ENCODE measurements at places on chromosomes 5 and 9.

- no peak for DNase-seq
These were observed 13.4 kb downstream of the CEP72 start for GRCh38 chr5:625516-625915.

DNA sequence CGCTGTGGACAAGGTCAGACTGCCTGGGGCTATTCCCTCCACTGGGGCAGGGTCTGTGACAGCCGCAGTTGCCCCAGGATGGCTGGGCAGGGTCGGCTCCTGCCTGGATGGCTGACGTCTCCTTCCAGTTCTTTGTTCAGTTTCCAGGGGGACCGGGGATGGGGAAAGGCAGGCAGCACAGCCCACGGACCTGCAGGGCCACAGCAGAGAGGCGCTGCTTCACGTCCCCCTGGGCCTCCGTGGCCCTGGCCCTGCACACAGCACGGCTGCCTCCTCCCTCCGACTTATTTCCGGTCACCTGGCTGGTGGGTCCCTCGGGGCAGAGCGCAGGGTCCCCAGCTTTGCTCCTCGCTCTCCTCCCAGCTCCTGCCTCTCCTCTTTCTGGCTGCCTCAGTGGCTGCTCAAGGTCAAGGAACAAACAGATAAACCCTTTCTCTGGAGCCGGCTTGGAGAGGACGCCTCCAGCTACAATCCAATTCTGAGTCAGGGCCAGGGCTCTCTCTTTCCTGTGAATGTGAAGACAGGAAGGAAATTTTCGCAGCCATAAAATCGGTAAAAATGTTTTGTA, 169.7 kb downstream of the C9orf50 start:
- no peak for DNase-seq

- no peak for DNase-seq
These were observed 31.2 kb downstream of the RFK start for GRCh38 chr9:76363032-76363395.

DNA sequence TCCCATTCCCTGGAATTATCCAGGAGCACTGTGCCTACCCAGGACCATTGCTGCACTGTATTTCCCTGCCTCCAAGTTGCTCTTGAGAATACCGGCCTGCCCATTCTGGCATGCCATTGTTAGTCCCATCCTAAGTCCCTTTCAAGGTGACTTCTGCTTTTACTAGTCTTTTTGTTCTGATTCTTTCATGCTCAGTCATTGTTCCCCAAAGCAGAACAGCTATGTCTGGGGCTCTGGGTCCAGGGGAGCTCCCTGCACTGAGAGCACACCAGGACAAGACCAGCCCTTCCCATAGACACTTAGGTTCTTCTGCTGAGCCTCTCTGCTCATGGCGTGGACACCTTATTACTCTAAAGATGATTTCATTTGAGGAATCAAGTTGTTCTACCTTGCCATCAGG, 388.9 kb upstream of the KLF4 start:
- DNase-seq, result no peak

GRCh38 chr5:39519566-39520231, 94.9 kb upstream of the DAB2 start:
- DNase-seq, result no peak

DNA sequence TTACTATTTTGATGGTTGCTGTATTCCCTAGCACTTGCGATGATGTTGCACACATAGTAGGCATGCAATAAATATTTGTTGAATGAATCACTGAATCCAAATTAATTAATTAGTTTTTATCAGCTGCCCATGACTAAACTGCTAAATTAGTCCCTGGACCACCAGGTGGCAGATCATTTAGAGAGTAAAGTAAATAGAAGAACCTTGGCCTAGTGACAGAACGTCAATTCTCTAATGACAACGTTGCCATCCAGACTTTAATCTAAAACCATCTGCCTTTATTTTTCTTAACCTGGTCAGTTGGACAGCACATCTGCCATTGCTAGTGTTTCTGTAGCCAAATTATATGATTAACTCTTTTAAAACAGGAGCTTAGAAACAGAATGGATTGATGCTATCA, 457.5 kb downstream of the KIF4B start:
- DNase-seq, result no peak

GRCh38 chr5:10637944-10638343, 74.1 kb downstream of the ANKRD33B start:
- DNase-seq, result no peak

DNA sequence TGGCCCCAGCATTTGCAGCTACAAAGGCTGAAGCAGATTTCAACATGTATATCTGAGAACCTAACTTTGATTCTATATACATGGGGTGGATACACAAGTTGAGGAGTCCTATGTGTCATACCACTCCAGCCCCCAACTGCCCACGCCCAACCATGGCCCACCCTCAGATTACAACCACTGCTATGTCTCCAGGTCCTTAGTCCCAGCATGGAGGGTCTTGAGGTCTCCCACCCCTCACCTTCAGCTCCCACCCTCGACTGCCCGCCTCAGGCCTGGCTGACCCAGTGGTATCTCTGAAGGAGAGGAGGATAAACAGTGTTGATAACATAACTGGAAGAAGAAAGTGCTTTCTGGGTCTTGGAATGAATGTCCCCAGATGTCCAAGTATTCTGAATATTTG, 8.2 kb downstream of the SOWAHA start:
- no peak for DNase-seq

- DNase-seq, result no peak
These were observed 15.3 kb downstream of the PROP1 start for GRCh38 chr5:177980743-177981151.

- DNase-seq, result peak; percentile 70
These were observed at the start of gene GFRA3 for GRCh38 chr5:138274189-138274853. Gene GFRA3, minus strand, starts transcription at chr5:138274621. Its CDS starts 197 bp downstream, at chr5:138274424.

DNA sequence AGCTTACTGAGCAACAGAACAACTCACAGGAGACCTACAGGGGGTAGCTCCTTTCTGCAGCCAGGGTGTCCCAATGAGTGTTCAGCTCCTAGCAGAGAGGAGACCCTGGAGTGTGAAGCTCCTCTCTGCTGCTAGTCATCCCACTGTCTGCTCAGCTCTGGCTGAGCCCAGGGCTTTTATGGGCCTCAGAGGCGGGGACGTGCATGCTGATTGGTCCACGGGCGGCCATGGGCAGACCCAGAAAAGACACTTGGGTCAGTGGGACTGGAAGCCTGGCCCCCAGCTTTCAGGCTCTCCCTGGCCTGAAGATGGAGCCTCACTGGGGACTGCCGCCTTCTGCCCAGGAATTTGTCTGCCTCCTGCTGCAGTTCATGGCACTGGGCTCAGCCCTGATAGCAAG, 40.6 kb downstream of the TSPAN17 start:
- no peak for DNase-seq

- DNase-seq, result peak; percentile 21
These were observed 1.1 kb downstream of the CNOT6 start for GRCh38 chr5:180495292-180495691.

DNA sequence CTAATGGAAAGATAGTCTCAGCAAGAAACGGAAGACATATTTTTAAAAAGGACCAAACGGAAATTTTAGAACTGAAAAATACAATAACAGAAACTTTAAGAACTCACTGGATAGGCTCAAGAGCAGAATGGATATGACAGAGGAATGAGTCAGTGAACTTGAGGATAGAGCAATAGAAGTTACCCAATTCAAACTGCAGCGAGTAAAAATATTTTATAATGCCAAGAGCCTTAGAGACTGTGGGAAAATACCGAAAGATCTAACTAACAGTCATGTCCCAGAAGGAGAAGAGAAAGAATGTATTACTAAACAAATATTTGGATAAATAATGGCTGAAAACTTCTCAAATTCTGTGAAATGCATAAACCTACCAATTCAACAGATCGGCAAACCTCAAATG, 40.8 kb downstream of the ADAMTS2 start:
- DNase-seq, result no peak

- DNase-seq, result no peak
These were observed 5.4 kb upstream of the MYOT start for GRCh38 chr5:137862251-137862650.

GRCh38 chr5:128305341-128305740, 221.8 kb downstream of the SLC12A2 start:
- DNase-seq, result no peak

- no peak for DNase-seq
These were observed 42.0 kb upstream of the GARNL3 start for GRCh38 chr9:127222388-127223095.

GRCh38 chr9:20043461-20043860, 254.6 kb upstream of the SLC24A2 start:
- no peak for DNase-seq

- DNase-seq, result no peak
These were observed 35.1 kb upstream of the EXOC3 start for GRCh38 chr5:407801-408268.

DNA sequence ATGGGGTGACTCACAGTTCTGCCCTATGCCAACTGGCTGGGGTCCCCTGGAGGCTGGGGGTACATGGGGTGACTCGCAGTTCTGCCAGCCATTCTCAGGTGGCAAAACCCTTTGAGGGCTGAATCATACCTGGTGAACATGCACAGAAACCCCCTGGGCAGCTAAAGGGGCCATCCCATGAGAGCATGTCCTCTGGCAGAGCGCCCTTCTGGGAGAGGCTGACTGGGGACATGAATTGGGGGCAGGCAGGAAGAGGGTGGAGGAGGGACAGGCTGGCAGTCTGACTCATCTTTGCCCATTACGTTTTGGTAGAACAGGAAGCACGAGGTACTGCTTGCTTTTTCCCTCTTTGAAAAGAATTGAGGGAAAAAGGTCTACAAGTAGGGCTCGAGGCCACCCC, 16.7 kb downstream of the TRAF1 start:
- peak; percentile 73 for DNase-seq

- no peak for DNase-seq
These were observed 75.1 kb upstream of the SLC25A51 start for GRCh38 chr9:37978983-37979382.

DNA sequence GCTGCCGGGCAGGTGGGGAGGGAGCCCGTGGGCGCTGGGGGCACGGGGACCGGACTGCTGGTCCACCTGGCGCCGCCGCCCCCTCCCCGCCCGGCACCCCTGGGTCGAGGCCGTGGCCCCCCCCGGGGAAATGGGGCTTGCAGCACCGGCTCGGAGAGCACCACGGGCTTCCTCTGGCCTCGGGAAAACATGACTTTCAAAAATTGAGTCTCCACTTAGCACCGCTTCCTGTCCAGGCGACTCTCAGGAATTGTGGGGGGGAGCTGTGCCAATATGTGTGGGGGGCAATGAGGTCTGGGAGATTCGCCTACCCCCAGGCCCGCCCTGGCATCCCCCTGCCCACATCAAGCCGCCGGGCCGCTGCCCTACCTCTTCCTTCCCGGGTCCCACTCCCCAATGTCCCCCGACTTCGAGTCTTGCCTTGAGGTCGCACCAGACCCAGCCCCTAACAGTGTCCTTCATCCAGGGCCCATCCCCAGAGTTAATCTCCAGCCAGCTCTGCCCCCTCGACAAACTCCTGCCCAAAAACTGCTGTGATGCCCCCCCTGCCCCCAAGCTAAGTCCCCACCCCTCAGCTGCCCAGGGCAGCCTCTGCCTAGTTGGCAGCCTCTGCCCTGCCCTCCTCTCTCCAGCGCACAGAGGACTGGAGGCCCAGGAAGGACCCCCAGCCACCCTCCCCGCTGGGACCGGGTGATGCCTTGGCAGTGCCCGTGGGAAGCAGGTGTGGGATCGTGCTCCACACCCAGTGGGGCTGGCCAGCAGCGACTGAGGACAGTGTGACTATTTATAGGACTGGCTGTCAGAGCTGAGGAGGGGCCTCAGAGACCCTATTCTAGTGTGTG, 3.9 kb downstream of the EGFL7 start:
- DNase-seq, result no peak

DNA sequence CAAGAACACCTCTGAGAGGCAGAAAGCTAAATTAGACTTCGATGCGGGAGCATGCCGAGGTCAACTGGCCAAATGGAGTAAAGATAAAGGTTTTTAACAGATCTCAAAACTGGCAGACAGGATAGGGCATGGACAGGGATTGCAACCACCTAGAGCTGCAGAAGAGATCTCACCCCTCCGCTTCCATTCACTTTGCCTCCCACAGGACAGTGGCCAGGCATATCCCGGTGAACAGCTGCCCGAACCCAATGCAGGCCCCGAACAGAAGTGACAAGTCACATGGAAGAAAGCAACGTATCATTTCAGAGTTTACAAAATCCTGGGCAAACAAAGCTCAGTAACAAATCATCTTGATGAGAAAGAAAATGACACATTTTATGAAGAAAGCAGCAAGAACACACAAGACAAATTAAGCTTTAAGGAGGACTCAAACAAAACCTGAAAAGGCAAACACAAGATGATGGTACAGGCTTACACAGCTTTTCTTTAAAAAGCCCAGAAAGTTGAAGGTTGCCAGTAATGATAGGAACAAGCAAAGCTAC, 18.4 kb downstream of the RNF130 start:
- DNase-seq, result no peak

- DNase-seq, result no peak
These were observed 55.3 kb downstream of the MAPKAP1 start for GRCh38 chr9:125651576-125652232.

- no peak for DNase-seq
These were observed 90.8 kb downstream of the ERCC6L2 start for GRCh38 chr9:95966306-95966705.

- DNase-seq, result no peak
These were observed 2.6 kb upstream of the GAPVD1 start for GRCh38 chr9:125258832-125259534.

DNA sequence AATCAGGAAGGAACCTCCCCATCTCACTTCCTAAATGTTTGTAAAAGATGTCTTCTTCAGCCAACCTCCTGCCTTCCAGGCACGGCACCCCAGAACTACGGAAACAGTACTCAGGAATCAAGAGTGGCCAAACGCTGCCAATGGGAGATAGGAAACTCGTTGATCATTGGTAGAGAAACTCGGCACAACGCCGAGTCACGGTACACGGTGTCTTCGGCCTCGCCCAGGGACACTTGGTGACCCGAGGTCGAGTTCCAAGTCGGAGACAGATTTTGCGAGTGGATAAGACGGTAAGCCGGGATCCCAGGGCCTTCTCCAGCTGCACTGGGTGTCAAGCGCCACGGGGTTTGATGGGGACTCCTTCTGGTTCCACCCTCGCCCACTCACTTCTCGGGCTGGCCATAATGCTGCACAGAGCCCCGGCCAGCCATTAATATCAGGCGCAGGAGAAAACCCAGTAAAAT, 343 bp downstream of the KIAA0825 start:
- no peak for DNase-seq

- DNase-seq, result no peak
These were observed 136.5 kb upstream of the RAI14 start for GRCh38 chr5:34519489-34520220.

- no peak for DNase-seq
These were observed 140.0 kb downstream of the SIL1 start for GRCh38 chr5:139058121-139058520.

GRCh38 chr5:63240063-63240755, 661.6 kb downstream of the LRRC70 start:
- DNase-seq, result no peak

GRCh38 chr9:126448136-126448535, 121.5 kb downstream of the MVB12B start:
- peak; percentile 32 for DNase-seq

DNA sequence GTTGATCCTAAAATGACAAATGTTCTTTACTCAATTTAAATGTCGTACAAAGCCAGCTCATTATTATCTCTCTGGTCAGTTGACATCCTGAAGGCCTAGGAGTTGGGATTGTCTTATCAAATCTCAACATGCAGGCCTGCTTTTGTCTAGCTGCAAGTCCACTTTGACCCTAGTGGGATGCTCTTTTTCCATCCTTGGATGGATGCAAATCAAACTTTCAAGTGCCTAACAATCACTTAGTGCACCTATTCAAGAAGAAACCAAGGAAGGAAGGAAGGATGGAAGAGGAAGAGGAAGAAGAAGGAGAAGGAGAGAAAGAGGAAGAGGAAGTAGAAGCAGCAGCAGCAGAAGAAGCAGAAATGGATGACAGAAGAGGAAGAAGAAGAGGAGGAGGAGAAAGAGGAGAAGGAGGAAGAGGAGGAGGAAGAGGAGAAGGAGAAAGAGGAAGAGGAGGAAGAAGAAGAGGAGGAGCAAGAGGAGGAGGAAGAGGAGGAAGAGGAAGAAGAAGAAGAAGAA, 109.6 kb downstream of the PIK3R1 start:
- DNase-seq, result no peak
